CD4-positive, alpha-beta T cell (primary cell): ENCODE measurements at places on chromosomes 11 and 22.

- DNase-seq, result no peak
- no peak overlapping the region for H3K4me3 ChIP-seq
- H3K27me3 ChIP-seq, result no peaks in the 10 kb centered on the region
- peak overlapping the region; percentile 16 for H3K27ac ChIP-seq
- H3K4me1 ChIP-seq, result peaks cover 55% of the 10 kb centered on the region
- peaks cover 54% of the 10 kb centered on the region for H3K36me3 ChIP-seq
These were observed 23.2 kb downstream of the MED15 start for GRCh38 chr22:20530368-20531153.

- no peak for DNase-seq
- H3K4me1 ChIP-seq, result no peaks in the 10 kb centered on the region
- H3K36me3 ChIP-seq, result no peaks in the 10 kb centered on the region
- H3K4me3 ChIP-seq, result no peak overlapping the region
These were observed 25.1 kb upstream of the USP47 start for GRCh38 chr11:11816511-11817314.

DNA sequence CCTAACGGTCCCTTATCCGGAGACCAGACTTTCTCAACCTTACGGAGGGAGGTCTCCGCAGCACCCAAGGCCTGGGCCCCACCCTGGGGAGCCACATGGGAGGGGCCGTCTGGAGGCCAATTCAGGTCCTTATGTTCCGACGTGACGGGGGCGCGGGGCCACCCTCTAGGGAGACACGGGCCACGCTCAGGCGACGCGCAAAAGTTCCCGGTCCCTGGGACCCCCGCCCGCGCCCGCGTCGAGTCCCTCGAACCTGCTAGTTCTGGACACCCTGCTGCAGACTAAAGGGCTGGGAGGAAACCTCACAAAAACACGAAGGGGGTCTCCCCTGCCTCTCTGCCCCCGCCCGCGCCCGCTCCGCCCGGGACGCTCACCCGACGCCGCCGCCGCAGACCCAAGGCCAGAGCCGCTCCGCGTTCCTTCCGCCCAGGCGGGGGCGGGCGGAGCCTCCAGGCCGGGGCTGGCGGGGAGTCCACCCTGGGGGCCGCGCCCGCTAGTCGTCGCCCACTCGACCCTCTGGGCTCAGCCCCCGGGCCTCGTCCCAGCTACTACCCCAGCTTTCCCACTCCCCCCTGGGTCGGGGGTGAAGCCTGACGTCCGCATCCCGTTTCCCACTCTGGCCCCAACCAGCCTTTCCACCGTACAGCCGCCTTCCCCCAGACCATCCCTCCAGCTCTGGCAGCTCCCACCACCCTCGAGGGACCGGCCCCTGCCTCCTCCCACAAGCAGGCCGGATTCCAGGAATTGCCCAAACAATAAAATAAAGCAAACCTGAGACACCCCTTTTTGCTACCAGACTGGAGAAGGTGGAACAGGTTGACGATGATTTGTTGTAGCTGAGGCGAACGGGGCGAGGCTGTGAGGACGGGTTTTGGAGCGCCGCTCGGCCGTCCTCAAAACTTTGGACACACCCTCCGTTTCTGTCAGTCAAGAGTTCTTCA lies 2.7 kb downstream of the RNH1 start:
- peaks cover 32% of the 10 kb centered on the region for H3K36me3 ChIP-seq
- H3K27ac ChIP-seq, result no peak overlapping the region
- no peak for DNase-seq

- H3K27ac ChIP-seq, result no peak overlapping the region
- no peaks in the 10 kb centered on the region for H3K4me1 ChIP-seq
- H3K36me3 ChIP-seq, result no peaks in the 10 kb centered on the region
- no peak for DNase-seq
- H3K4me3 ChIP-seq, result no peak overlapping the region
These were observed 38.2 kb upstream of the OR5AK2 start for GRCh38 chr11:56950510-56950909.

DNA sequence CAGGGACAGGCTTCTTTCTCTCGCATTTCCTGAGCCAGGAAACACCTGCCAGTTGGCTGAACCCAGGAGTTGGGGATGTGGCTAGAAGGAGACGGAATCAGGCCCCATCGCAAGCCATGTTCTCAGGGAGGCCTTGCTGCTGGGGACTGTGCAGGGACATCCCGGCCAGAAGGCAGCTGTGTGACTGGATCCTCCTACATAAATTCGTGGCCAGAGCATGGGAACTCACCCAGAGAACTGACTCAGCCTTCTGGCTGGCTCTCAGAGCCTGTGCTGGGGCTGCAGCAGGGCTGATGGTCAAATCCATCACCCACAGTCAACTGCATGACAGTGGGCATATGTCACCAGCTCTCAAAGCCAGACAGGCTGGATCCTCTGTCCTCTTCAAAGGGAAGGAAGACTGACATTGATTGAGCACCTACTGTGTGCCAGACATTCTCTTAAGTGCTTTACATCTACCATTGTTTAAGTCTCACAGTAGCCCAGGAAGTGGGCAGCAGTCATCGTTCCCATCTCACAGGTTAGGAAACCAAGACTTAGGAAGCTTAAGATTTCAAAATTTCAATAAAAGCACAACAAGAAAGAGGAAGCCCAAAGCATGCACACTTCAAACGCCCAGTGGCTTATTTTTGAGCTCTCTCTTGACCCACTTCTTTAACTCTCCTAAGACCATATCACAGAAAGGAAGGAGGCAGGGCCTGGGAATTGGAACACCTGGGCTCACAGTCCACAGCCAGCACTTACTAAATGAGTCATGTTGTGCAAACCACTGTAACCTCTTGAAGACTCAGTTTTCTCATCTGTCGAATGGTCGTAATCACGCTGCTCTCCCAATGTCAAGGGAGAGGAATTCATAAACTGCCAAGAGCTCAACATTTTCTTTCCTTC lies 30.9 kb upstream of the CACNG2 start:
- H3K27me3 ChIP-seq, result peaks cover 21% of the 10 kb centered on the region
- H3K27ac ChIP-seq, result no peak overlapping the region
- H3K36me3 ChIP-seq, result no peaks in the 10 kb centered on the region
- H3K4me3 ChIP-seq, result no peak overlapping the region
- H3K4me1 ChIP-seq, result no peaks in the 10 kb centered on the region

DNA sequence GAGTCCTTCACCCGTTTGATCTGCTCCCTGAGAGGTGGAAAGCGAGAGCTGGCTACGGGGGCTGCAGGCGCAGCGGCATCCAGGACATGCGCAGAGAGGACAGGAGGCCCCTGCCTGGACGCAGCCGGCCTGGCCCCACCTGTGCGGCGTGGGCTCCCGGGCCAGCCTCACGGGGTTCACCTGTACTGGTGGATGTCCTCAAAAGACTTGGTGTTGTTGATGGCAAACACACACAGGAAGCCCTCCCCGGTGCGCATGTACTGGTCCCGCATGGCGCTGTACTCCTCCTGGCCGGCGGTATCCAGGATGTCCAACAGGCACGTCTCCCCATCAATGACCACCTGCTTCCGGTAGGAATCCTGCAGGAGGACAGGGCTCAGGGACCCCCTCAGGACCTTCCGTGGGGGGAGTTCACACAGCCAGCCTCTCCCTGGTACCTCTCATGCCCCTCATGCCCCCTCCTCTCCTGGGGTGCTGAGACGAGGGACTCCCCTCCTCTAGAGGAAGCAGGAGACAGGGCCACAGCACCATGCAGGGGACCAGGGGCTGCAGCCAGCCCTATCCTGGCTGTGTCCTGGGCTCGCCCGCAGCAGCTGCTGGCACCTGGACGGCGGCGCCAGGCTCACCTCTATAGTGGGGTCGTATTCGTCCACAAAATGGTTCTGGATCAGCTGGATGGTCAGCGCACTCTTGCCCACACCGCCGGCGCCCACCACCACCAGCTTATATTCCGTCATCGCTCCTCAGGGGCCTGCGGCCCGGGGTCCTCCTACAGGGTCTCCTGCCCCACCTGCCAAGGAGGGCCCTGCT lies 1.6 kb downstream of the HRAS start:
- H3K27ac ChIP-seq, result no peak overlapping the region
- no peaks in the 10 kb centered on the region for H3K27me3 ChIP-seq
- no peak for DNase-seq
- peaks cover 44% of the 10 kb centered on the region for H3K4me1 ChIP-seq
- H3K4me3 ChIP-seq, result peak overlapping the region; percentile 71

GRCh38 chr11:92266806-92267205 lies 42.2 kb downstream of the FAT3 start:
- no peak overlapping the region for H3K4me3 ChIP-seq
- no peaks in the 10 kb centered on the region for H3K27me3 ChIP-seq
- no peak for DNase-seq
- no peak overlapping the region for H3K27ac ChIP-seq

- H3K4me3 ChIP-seq, result no peak overlapping the region
- DNase-seq, result no peak
- no peaks in the 10 kb centered on the region for H3K27me3 ChIP-seq
- H3K27ac ChIP-seq, result no peak overlapping the region
- no peaks in the 10 kb centered on the region for H3K36me3 ChIP-seq
- H3K4me1 ChIP-seq, result no peaks in the 10 kb centered on the region
These were observed 15.3 kb upstream of the CD82 start for GRCh38 chr11:44550123-44550522.

DNA sequence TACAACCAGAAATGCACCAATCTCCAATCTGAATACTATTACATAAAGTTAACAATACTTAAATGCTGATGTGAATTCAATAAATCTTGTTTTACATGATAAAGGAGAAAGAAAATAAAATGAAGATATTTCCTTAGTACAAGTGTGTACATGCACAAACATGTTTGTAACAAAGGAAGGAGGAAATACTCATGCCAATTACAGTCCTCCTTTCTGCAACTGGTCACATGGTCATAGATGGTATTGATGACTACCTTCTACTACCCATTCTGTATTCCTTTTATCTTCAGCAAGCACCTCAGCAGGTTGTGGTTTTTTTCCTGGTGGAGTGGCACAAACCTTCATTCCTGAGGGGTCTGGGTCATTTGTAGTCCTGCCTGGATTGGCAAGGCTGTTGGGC lies 214.2 kb upstream of the GUCY1A2 start:
- H3K27ac ChIP-seq, result no peak overlapping the region
- no peaks in the 10 kb centered on the region for H3K27me3 ChIP-seq
- H3K36me3 ChIP-seq, result no peaks in the 10 kb centered on the region
- no peak overlapping the region for H3K4me3 ChIP-seq
- H3K4me1 ChIP-seq, result no peaks in the 10 kb centered on the region

- H3K4me3 ChIP-seq, result no peak overlapping the region
- no peaks in the 10 kb centered on the region for H3K27me3 ChIP-seq
- DNase-seq, result no peak
- H3K27ac ChIP-seq, result no peak overlapping the region
- peaks cover 17% of the 10 kb centered on the region for H3K4me1 ChIP-seq
These were observed 16.9 kb upstream of the IPO7 start for GRCh38 chr11:9367551-9367950.

GRCh38 chr22:29310065-29310862 lies 3.8 kb downstream of the GAS2L1 start:
- H3K27ac ChIP-seq, result no peak overlapping the region
- H3K4me3 ChIP-seq, result no peak overlapping the region

DNA sequence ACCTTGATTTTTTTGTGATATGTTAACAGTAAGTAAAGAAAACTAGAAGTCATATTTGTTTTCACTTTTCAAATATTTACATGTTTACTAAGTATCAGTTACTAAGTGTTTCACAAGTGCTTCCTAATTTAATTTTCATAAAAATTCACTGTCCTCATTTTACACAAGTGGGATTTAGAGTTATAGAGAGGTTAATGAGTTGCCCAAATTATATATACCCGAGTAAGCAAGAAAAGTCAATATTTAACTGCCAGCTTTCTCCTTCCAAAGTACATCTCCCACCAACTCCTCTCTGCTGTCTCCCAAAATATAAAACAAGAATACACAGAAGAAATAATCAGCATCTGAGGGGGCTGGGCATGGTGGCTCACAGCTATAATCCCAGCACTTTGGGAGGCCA lies 896.7 kb upstream of the ANO3 start:
- H3K4me1 ChIP-seq, result no peaks in the 10 kb centered on the region
- no peaks in the 10 kb centered on the region for H3K27me3 ChIP-seq
- no peak overlapping the region for H3K27ac ChIP-seq
- no peak overlapping the region for H3K4me3 ChIP-seq
- no peak for DNase-seq

- H3K27me3 ChIP-seq, result no peaks in the 10 kb centered on the region
- H3K27ac ChIP-seq, result no peak overlapping the region
- H3K4me1 ChIP-seq, result no peaks in the 10 kb centered on the region
These were observed 1005.0 kb downstream of the TBC1D22A start for GRCh38 chr22:47767403-47767802.

- no peaks in the 10 kb centered on the region for H3K36me3 ChIP-seq
- no peaks in the 10 kb centered on the region for H3K4me1 ChIP-seq
- no peak overlapping the region for H3K27ac ChIP-seq
- H3K4me3 ChIP-seq, result no peak overlapping the region
These were observed 37.8 kb downstream of the GALNT18 start for GRCh38 chr11:11583801-11584529.

GRCh38 chr11:72627594-72628281 lies 46.5 kb downstream of the PDE2A start:
- no peak overlapping the region for H3K4me3 ChIP-seq

DNA sequence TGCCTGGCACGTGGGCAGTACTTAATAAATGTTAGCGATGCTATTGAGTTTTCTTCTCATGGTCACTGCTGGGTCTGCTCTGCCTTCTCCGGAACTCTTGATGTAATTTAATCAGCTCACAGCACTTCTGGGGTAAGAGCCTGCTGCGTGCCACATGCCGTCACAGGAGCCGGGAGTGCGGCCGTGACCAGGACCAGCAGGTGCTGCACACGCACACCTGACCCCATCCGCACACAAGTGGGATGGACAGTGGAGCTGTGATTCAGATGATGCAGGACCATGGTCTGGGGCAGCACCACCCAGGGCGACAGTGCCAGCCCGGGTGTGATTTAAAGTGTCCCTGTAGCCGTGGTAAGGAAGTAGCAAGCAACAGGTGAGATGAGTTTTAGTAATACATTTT lies 61.2 kb downstream of the TBC1D22A start:
- H3K4me1 ChIP-seq, result no peaks in the 10 kb centered on the region
- H3K27me3 ChIP-seq, result no peaks in the 10 kb centered on the region
- peaks cover 17% of the 10 kb centered on the region for H3K36me3 ChIP-seq
